ENCODE measurements at places on chromosomes 2 and 18.

- DNase-seq: no peak
These were observed 214.3 kb downstream of the MYCN start for GRCh38 chr2:16154501-16155280.

DNA sequence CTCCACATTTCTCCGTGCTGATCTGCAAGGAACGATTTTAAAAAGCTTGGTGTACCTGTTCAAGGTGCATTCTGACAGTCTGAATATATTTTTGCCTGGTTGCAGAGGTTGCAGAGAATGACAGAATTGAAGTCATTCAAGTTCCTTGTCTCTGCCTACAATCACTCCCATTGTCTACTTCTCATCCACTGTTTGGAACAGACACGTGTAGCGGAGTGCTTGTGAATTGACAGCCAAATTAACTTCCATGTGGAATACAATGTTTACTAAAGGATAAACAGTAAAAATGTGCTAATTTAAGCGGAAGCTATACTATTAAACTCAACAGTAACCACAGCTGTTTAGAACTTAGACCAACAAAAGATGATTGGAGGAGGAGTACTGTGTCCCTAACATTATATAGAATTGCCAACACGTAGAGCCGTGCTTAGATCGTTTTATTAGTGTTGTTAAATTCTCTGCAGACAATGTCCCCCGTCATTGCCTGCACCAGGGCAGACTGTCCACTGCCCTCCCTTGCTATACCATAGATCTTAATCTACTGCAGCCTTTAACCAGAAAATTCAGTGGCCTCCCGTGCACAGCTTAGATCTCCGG is 87.3 kb upstream of the ZCCHC2 start:
- DNase-seq: no peak

DNA sequence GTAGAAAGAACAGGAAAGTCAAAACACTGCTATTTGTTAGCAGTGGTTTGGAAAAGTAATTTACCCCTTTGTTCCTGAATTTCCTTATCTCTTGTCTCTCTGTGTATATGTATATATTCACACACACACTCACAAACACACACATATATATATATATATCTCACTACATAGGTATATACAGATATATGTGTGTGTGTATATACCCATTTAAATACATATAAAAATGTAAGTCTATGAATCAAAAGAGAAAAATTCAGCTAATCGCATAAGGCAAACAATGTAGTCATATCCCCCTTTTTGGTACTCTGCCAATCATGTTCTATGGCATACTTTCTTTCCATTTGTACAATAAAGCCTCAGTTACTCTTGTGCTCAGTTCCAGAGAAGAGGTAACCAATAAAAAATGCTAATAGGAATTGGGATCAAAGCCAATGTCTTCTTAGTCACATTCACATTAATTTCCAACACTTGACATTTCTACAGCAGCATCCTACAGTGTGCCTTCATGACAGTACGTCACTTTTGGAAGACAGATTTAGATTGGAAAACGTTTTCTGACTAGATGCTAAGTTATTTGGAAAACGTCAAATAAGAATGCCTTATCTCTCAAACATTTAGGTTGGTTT is 94.6 kb downstream of the MC4R start:
- no peak for DNase-seq

GRCh38 chr2:237361194-237362004 is 52.6 kb downstream of the COL6A3 start:
- DNase-seq: no peak

GRCh38 chr2:112881217-112881985 is 29.6 kb upstream of the IL37 start:
- DNase-seq: no peak

GRCh38 chr2:230439590-230439989 is 23.6 kb downstream of the SP100 start:
- no peak for DNase-seq

DNA sequence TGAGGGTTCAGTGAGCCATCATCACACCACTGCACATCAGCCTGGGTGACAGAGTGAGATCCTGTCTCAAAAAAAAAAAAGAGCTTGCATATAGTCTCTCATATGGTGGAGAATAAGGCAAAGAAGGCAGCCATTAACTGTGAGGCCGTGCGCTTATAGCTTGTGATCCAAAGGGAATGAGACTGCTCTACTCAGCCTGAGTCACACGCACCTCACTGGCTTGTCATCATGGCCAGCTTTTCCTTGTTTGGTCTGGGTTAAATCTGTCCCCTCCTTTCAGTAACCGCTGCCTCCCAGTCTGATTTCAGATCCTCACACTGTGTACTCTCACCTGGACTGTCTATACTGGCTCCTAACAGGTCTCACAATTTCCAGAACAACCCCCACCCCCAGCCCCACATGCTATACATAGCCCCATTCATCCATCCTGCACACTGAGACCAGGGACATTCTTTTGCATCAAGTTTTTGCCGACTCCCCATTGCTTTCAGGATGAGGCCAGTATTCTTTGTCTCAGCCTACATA is 35.3 kb upstream of the ANKRD44 start:
- no peak for DNase-seq

GRCh38 chr2:105636109-105636740 is 108.5 kb upstream of the NCK2 start:
- no peak for DNase-seq

GRCh38 chr2:122736279-122736678 is 980.8 kb downstream of the TSN start:
- no peak for DNase-seq

GRCh38 chr2:34193164-34193563 is 594.1 kb upstream of the FAM98A start:
- DNase-seq: no peak

DNA sequence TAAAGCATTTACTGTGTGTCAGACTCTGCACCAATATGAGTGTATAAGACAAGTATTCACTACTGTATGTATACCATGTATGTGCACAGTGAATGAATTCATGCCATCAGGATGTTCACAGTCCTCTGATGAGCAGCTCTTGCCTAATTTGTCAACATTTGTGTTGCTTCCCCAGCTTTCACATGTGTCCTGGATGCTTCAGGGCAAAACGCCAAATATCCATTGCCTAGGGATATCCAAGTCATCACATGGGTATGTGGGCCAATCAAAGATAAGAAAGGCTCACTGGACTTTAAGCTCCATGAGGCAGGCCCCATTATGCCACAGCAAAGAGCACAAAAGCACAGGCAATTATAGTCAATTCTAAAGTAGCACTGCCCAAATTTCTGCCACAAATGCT is 134.2 kb upstream of the CHAC2 start:
- DNase-seq: no peak

DNA sequence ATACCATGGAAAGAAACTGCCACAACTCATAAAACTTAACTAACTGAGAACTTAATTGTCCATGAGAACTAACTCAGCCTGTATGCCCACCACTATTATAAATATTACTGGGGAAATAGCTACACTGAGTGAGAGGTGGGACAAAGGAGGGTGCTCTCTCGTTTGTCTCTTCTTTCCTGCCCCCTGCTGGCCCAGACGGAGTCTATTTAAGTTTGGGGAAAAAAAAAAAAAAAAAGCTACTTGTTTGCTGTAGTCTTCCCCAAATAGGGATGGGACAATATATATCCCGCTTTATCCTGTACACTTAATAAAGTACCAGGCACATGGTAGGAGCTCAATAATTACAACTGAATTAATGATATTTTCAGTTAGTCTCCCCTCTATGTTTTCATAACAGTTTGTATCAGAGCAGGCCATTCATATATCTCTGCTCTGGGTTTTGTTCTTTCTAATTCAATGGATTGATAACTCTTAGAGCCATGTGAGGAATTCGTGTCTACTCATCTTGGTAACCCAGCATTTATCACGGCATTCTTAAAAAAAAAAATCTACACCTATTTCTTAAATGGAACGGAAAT is 647.6 kb upstream of the PKDCC start:
- DNase-seq: no peak

- DNase-seq: no peak
These were observed 35.7 kb upstream of the KLF7 start for GRCh38 chr2:207201416-207201815.

- DNase-seq: no peak
These were observed 197.5 kb upstream of the COL3A1 start for GRCh38 chr2:188776634-188777033.

- no peak for DNase-seq
These were observed 117.1 kb upstream of the PDE1A start for GRCh38 chr2:182543741-182544525.

DNA sequence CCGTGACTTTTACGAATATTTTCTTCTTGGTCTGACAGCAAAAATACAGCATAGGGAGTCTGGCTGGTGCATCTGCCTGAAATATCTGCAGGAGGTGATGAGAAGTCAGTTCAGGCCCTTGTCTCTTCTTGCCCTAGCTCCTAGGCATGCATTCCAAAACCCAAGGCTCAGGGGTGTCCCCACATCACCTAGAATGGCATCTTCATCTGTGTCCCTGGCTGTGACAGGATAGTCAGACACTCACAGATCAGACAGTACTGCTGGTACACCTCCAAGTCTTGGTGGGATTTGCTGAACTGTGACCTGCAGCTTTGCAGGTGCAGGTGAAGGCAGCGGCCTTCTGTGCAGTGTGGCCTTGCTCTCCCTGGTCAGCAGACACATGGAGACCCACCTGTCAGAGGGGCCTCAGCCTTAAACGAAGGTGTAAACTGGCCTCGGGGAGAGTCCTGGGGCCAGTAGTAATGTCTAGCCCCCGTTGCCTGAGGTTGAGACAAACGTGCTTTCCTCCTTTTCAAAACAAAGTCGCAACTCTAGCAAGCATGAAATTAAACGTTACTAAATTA is 42.8 kb downstream of the MBP start:
- no peak for DNase-seq

DNA sequence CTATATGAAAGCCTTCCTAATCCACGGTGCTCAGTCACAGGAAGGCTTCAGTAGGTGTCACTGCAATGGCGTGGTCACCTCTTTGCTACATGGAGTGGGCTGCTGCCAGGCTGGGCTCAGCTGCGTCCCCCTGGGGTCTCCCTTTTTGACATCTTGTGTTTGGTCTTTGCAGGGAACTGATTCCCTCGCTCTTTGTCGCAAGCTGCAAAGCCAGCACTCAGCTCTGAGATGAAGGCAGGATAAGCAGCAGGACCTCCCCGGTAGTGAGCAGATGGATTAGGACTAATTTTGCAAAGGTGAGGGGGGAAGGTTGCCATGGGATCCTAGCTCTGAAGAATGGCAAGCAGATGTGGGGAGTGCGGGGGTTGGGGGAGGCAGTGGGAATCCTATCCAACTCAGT is 173.9 kb upstream of the ARL4C start:
- no peak for DNase-seq

GRCh38 chr2:218289639-218290315 is 2.5 kb downstream of the TMBIM1 start:
- DNase-seq: no peak

GRCh38 chr2:63569740-63570139 is 18.5 kb downstream of the WDPCP start:
- no peak for DNase-seq

- DNase-seq: no peak
These were observed 138.8 kb upstream of the CTAGE1 start for GRCh38 chr18:22556222-22557167.

GRCh38 chr2:152418688-152419087 is 83.7 kb downstream of the FMNL2 start:
- no peak for DNase-seq

DNA sequence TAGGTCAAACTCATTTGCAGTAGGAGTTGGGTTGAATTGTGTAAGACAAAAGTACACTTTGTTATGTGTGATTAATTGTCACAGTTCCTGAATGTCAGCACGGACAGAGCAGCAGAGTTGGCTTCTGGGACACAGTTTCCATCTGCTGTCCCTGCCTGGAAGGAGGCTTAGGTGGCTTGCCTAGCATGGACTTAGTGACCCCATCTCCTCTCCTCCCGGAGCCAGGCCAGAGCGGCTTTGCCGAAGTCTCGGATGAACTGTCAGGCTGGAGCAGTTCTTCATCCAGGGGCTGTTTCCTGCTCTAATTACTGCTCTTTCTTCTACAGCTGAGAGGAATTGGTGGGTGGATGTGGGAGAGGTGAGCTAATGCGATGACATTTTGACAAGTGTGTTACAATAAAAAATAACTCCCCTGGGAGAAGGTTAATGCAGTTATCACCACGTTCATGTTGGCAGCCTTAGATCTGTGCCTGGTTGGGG is 102.0 kb downstream of the SH3RF3 start:
- no peak for DNase-seq

GRCh38 chr18:12428923-12429322 is 21.2 kb downstream of the PRELID3A start:
- DNase-seq: no peak

DNA sequence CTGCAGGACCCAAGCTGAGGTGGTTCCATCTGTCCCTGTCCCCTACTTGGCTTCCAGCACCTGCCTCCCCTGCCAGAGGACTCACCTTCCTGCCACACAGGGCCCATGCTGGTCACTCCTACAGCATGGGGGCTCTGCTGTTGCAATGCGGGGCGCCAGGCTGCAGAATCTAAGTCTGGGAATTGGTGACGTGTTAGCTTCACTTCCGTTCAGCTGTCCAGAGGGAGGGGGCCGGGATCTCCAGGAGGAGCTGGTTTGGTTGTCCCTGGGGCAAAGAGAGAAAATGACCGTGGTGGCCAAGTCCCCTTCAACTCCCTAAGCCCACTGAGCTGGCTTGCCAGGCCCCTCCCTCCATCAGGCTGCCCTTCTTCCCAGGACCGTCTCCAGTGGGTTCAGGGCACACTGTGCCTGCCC is 69.5 kb downstream of the IL1R2 start:
- no peak for DNase-seq

DNA sequence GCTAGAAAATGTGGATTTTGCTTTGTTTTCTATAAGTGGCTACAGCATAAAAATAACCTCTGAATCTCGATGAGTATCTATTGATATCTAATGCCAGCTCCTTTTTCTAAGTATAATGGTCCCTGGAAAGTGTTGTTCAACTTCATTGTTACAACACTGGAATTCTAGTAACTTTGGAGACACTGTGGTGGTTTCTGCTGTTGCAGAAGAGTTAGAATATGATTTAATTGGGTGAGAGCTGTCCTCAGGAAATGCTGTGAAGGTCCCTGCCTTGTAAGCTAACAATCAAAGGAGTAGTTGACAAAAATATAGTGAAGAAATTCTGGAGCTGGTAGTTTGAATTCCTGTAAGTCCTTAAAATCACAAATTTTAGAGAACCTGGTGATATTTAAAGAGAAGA is 62.1 kb downstream of the C18orf63 start:
- DNase-seq: no peak

GRCh38 chr2:80496775-80497174 is 192.2 kb upstream of the LRRTM1 start:
- no peak for DNase-seq

DNA sequence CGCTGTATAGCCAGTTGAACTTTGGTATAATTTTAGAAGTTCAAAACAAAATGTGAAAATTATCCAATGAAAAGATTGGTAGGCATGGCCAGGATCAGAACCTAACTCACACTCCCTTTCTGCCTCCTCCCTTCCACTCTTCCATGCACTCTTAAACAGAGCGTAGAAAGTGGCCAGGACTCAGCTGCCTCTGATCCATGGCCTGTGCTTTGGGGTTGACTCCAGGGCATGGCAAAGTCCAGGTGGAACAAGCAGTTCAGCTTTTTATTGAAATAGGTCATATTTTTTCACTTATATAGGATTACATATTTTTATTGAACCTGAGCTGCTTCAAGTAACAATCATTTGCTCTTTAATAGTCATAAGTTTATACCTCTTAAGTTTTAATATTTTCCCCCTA is 26.2 kb downstream of the INPP1 start:
- DNase-seq: no peak

GRCh38 chr2:62281663-62282062 is 85.7 kb downstream of the B3GNT2 start:
- DNase-seq: no peak
